Inflammatory macrophage treated with lipopolysaccharide for 4 hours (primary cell): ENCODE measurements at places on chromosomes 11 and 22.

DNA sequence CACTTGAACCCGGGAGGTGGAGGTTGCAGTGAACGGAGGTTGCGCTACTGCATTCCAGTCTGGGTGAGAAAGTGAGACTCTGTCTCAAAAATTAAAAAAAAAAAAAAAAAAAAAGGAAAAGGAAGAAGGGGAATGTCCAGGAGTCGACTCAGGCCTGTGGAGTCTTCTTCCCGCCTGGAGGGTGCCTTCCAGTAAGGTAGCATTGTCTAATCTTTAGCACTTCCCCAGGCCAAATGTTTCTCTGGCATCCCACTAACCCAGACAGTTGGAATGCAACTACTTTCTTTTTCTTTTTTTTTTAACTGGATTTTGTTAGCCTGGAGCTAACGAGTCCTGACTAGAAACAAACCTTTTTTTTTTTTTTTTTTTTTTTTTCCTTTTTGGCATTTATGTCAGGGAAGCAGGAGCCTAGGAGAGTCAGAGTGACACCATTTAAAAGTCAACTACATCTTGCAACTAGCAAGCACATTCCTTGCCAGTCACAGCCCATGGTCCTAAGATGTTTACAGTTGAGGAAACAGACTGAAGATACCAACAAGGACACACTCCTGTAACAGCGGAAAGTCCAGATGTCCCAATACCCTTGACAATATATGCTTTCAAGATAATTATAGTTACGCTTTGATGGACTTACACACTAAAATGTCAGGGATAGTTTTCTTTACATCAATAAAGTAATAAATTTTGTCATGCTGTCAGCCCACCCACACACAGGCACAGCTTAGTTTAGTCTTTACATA, 10.6 kb downstream of the PLET1 start:
- peak; percentile 23 for DNase-seq

GRCh38 chr11:36467916-36468315, 42.2 kb downstream of the TRAF6 start:
- no peak for DNase-seq

GRCh38 chr11:97890466-97890865, 1130.3 kb upstream of the CNTN5 start:
- DNase-seq, result no peak

DNA sequence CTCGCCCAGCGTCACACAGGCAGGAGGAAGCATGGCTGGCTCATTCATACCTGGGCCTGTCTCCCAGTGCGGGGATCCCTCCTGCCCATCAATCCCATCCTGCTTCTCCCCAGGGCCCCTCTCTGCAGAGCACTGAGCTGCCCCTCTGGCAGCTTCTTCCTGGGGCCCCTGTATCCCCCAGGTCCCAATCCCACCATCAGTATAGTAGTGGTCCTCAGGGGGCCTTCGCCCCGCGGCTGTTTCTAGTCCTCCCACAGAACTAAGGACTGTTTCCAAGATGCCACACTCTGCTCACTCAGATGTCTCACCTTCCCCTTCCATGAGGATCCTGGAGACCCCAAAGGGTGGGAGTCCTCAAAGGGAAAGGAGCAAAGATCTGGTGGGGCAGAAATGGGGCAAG, 97.6 kb downstream of the PDE2A start:
- DNase-seq, result no peak

DNA sequence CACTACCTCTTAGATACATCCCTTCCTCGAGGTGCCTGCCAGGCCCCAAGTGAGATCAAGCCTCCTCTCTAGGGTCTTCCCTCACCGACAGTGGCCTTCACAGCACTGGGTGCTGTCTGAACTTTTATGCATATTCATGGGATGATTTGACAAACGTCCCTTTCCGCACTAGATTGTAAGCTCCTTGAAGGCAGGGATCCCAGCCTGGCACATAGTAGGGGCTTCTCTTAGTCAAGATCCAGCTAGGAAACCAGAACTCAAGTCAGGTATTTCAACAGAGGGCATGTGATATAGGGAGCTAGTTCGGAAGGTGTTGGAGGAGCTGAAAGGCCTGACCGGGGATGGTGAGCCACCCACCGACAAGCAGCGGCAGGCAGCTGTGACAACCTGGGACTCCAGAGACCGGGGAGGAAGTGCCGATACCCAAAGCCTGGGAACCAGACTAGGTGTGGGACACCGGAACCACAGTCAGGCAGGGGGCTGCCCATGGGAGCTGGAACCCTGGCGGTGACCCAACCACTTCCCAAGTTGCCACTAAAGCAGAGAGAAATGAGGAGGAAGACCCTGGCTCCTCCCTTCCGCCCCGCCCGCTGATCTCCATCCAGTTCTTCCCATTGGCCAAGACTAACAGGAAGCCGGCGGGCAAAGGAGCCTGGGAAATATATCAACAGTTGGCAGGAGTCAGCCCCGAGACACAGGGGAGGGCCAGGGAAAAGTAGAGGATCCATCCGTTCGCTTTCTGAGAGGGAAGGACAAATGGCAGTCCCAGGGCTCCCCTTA, 39.8 kb upstream of the CD82 start:
- no peak for DNase-seq

DNA sequence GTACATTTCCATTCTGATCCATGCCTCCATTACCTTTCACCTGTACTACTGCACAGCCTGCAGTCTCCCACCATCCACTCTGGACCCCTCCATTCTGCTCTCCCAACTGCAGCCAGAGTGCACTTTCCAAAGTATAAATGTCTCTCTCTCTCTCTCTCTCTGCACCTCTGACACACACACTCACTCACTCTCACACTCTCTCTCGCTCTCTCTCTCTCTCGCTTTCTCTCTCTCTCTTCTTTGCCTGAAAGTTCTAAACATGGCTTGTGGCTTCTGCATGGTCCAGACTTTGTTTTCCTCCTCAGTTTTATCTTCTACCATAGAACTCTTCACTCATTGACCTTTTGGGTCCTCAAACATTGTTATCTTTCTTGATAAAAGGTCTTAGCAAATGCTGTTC, 76.6 kb downstream of the WNT11 start:
- no peak for DNase-seq

GRCh38 chr22:36447632-36448031, 33.8 kb downstream of the TXN2 start:
- peak; percentile 26 for DNase-seq

GRCh38 chr11:134640971-134641968, 229.2 kb upstream of the B3GAT1 start:
- peak; percentile 57 for DNase-seq

- DNase-seq, result no peak
These were observed 48.8 kb downstream of the CWF19L2 start for GRCh38 chr11:107408762-107409211.

- DNase-seq, result no peak
These were observed 859.0 kb downstream of the FAM181B start for GRCh38 chr11:81874635-81875034.

- no peak for DNase-seq
These were observed 42.7 kb downstream of the SCN3B start for GRCh38 chr11:123611698-123612097.

GRCh38 chr11:129722529-129722928, 93.1 kb upstream of the TMEM45B start:
- DNase-seq, result no peak

DNA sequence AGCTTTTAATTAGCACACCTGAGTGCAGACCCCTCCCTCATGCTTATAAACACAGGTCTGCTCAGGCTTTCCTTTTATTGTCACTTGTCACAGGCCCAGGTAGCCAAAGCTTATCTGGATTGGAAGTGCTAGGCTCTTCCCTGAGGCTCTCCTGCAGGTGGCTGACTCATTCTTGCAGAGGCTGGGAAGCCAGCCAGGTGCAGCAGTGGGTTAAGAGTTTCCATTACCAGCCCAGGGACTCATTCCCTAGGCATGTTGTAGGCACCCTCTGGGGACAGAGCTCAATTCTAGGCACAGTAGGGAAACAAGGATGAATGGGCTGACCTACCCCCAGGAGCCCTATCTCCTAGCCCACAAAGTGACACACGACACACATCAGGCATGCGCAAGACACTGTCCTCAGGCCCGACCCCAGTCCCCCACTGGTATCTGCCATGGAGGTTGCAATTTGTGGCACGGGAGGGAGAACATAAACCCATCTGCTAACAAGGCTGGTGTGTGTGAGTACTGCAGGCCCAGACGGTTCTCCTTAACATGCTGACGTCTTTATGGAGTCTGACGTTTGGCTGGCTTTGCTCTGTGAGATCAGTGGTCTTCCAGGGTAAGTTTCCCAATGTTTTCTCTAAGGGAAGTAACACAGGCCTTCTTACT, 94.2 kb downstream of the ABTB2 start:
- DNase-seq, result no peak

- peak; percentile 74 for DNase-seq
These were observed 555.3 kb downstream of the MIAT start for GRCh38 chr22:27212617-27213177.

- DNase-seq, result no peak
These were observed 56.8 kb upstream of the SHANK2 start for GRCh38 chr11:71309181-71309580.

GRCh38 chr11:131612533-131612932, 242.1 kb downstream of the NTM start:
- no peak for DNase-seq

DNA sequence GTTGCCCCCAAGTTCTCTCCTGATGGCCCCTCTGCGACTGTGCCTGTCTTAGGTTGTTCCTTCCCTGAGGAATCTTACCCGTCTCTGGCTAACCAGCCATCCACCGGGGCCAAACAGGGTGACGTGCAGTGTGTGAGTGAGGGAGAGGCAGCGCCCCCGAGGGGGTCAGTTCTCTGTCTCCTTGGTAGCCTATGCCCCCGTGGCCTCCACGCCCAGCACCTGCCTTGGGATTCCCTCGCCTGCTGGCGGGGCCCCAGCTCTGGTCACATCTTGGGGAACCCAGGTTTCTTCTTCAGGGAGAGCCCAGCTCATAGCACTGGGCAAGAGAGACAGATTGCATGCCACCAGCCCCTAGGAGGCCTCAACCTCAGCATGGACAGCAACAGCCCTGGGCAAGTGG, 5.8 kb downstream of the NXF1 start:
- DNase-seq, result no peak

GRCh38 chr11:43736502-43737200, 56.1 kb downstream of the HSD17B12 start:
- no peak for DNase-seq

- no peak for DNase-seq
These were observed 74.7 kb downstream of the KCNQ1 start for GRCh38 chr11:2519517-2519861.

GRCh38 chr22:35023692-35024363, 42.1 kb upstream of the ISX start:
- DNase-seq, result peak; percentile 42

GRCh38 chr11:46633291-46634217, 16.2 kb downstream of the ATG13 start:
- DNase-seq, result no peak

DNA sequence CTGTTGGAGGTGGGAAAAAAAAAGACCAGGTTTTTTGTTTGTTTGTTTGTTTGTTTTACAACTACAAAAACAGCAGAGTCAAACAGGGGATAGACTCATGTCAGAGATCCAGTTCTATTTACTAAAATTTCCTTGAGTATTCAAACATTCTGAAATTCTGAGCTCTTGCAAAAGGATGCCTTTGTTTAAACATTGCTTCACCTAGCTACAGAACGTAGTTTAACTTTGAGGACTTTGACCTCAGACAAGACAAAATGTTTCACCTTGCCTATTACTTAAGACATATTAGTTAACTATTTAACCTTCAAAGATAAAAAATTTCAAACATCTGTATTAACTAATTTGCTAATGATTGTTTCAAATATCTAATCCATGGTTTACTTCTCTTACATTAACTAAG, 36.1 kb upstream of the GLYATL2 start:
- DNase-seq, result no peak

DNA sequence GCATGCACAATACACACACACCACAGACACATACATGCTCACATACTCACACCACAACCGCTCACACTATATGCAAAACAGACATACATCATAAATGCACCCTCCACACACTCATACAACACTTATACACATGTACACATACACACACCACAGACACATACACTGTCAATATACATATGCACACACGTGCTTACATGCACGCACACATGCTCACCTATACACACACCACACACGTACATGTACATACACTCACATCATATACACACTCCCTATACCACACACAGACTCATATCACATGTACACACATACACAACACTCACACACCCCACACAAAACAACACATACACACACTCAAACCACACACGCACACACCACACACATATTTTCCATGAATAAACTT, 885.3 kb downstream of the TBC1D22A start:
- DNase-seq, result no peak

GRCh38 chr11:72585762-72586311, 88.4 kb downstream of the PDE2A start:
- DNase-seq, result peak; percentile 42

- no peak for DNase-seq
These were observed 76.8 kb downstream of the MPPED2 start for GRCh38 chr11:30509364-30509763.

DNA sequence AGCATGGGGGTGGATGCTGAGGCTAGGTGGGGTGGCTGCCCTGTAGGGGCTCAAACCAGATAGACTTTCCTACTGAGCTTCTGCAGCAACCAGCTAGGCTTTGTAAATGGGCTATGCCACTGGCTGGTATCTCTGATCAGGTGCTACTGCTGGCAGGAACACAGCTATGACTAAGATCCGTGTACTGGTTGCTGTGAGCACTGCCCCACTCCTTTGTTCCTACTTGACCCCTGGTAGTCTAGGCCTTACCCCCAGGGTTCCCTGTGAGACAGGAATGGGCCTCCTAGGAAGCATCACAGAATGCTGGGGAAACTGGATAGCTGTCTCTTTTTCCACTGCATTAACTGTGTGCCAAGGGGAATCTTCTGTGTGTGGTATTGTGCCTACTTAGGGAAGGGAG, 58.4 kb upstream of the GAB2 start:
- DNase-seq, result no peak

DNA sequence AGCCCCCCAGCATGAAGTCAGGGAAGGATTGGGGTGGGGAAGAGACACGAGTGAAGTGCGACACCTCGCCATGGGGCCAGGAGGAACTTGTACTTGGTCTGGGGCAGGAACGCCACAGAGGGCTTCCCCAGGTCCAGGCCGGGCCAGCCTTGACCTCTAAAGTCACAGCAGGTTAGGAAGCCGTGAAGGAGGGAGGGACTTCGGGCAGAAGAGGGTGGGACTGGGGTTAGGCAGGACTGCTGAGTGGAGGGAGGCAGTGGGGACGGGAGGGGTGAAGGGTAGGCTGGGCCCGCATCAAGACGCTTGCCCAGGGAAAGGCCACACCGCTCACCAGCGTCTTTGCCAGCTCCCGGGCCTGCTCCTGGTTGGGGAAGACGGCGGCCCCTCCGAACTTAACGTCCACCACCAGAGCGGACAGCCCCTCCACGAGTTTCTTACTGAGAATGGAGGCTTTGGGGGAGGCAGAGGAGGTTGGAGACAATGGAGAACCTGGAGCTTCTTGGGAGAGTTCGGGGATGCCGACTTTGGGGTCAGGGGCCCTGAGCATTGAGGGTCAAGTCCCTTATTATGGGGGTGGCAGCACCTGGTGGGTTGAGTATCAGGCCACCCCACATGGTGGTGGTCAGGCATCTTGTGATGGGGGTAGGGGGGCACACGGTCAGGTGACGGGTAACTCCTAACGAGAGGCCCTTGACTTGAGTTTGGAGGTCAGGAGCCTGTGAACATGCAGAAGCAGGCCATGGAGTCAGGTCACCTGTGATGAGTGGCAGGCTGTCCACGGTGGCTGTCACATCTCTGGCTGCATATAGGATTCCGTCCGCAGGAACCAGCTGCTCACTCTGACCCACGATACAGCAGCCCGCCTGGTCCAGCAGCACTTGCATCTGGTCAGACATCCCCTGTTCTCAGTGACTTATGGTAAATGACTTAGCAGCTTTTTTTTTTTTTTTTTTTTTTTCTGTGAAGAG, 1.7 kb upstream of the SCO2 start:
- DNase-seq, result peak; percentile 66

GRCh38 chr22:45878051-45878781, 98.7 kb downstream of the WNT7B start:
- DNase-seq, result no peak
